ENCODE measurements at places on chromosomes 11 and 22.

DNA sequence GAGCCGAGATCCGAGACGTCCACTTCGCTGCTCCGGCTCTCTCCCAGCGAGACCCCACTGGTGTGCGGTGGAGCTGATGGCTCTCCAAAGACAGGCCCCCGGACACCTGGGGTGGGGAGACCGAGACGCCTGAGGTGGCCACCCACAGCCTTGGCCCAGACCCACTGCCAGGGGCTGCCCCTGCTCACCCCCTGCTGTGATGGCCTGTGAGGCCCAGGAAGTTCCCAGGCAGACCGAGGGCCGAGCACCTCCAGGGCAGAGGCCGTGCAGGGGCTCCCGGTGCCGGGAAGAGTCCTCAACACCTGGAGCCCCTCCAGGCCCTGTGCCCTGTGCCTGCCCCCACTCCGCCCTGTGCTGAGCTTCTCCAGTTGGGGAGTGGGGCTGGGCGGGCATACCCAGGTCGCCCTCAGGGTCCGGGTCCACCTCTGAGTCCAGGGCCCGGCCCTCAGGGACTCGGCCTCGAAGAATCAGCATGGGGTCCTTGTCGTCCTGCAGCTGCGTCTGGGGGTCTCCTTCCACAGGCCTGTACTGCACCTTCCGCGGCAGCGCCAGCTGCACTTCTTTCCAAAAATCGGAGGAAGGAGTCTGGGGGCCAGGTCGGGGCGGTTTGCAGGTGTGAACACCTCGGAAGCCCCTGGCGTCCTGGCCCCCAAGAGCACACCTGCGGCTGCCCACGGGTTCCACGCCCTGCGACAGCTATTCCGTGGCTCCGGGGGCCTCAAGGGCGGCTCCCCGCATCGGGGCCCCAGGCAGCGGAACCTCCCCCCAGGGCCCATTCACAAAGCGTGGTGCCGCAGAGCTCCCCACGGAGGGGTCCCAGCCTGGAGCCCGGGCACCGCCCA, 8.6 kb downstream of the SIGIRR start:
- no peak for DNase-seq

- DNase-seq: no peak
These were observed 218.9 kb upstream of the ISX start for GRCh38 chr22:34847072-34847471.

- no peak for DNase-seq
These were observed 3.6 kb upstream of the MAPK12 start for GRCh38 chr22:50264946-50265669.

GRCh38 chr11:74338963-74339362, 27.5 kb upstream of the P4HA3 start:
- DNase-seq: no peak

- DNase-seq: no peak
These were observed 47.5 kb upstream of the JAM3 start for GRCh38 chr11:134021326-134021725.

- no peak for DNase-seq
These were observed 14.6 kb upstream of the SESN3 start for GRCh38 chr11:95245581-95245980.

DNA sequence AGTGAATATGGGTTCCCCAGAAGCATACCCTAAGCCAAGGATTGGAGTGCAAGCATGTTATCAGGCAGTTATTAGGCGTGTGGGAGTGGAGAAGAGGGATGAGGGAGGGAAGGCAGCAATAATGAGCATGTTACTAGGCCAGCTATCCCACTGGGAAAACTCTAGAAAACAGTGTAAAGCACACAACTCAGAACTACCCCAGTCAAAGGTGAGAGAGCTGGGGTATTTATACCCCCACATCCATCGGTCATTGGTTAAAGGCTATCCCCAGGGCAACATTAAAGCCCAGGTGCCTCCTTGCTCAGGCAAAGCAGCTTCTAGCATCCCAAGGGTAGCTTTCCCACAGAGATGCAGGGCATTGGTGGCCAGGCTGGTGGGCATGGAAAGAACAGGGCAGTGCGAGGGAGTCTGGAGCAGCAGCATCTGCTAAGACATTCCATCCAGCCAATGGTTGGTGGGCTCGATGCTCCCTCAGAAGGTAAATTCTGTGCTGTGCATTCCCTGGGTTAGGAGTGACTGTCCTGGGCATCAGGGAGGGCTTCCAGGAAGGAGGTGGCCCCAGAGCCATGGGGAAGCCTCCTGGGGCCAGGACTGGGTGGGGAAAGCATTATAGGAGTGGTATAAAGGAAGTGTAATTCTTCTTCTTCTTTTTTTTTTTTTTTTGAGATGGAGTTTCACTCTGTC, 21.1 kb upstream of the LRRC10B start:
- no peak for DNase-seq

- no peak for DNase-seq
These were observed 30.3 kb upstream of the GGTLC2 start for GRCh38 chr22:22614065-22614464.

DNA sequence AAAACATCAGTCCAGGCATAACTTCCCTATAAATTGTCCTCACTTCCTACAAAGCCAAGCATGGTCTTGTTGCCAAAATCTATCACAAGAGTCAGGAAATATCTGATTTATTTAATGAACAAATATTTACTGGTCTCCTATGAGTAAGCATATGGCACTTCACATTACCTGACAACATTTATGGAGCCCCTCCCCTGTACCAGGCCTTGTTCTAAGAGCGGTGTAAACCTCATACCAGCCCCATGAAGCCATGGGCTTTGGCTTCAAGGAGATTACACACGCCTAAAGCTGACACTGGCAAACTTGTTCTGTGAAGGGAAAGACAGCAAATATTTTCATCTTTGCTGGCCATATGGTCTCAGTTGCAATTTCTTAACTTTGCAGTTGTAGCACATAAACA, 43.0 kb upstream of the EIF3D start:
- peak; percentile 72 for DNase-seq

DNA sequence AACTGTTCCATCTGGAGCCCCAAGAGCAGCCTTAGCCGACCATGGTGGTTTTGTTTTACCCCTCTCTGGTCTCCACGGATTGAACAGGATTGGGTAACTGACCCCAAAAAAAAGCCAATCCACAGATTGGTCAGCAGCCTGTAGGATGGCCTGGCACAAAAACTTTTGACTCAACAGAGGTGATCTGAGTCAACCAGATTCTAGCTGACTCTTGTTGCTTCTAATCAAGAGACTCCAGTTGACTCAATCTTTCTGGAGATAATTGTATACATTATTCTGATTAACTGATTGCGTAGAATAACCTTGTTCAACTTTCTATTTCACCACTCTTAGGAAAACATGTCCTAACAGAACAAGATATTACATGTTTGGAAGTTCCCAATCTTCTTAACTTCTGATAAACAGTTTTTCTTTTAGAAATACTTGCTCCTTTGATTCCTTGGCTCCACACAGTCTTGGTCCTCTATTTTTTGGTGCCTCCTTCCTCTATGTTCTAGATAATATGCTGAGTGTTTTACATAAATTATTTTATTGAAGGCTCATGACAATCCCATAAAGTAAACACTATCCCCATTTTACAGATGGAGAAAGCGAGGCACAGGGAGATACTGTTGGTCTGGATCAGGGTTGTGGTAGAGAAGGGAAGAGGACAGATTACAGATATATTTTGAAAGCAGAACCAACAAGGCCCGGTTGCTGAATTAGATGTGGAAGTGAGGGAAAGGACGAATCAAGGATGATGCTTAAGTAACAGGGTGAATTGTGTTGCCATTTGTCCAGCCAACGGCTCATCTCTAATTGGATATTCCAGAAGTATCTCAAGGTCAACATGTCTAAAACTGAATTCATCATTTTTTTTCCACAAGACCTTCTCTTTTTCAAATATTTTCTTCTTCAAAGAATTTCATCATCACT, 11.5 kb upstream of the ZC3H12C start:
- DNase-seq: no peak

DNA sequence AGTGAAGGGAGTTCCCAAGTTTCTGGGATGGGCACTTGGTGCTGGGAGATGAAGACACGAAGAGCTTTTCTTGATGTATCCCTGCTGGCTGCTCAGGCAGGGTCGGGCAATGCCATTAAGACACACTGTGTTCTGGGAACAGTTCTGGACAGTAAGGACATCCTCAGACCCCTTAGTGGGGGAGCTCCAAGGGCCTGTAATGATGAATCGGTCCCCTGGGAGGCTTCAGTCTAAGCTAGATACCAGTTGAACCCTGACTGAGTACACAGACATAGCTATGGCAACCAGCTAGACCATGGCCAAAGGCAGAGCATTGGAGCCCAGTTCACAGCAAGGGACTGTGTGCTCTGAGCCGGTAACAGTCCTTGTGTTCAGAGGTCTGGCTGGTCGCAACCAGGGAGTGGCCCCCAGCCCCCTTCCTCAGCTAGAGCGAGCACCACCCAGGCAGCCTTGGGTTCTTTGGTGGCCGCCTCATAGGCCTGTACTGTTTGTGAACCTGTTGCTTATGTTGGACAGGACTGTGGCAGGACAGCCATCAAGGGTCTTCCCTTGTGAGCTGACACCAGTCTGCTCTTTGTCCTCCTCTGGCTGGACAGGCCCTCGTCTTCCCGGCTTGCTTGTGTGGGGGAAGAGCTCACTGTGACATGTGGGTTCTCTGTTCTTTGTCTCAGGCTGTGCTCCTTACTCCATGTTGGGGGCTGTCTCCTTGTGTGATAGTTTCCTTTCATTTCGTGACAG, 25.0 kb downstream of the MED15 start:
- no peak for DNase-seq
